Dermis microvascular lymphatic vessel endothelial cell (primary cell): ENCODE measurements at places on chromosomes 1 and 21. TPM values are rescaled to one million over a fixed set of nuclear protein-coding genes. Genes with fewer than 3 reads are reported as not detected.

The DDAH1 gene
- total RNA-seq, result 36.8 and 45.9 TPM in 2 replicates

- DNase-seq, result no peak
These were observed 100.4 kb downstream of the C1orf94 start for GRCh38 chr1:34277150-34277549.

The SH2D2A gene
- total RNA-seq, result 0.13 TPM in 1 of 2 replicates, not detected in the other

DNA sequence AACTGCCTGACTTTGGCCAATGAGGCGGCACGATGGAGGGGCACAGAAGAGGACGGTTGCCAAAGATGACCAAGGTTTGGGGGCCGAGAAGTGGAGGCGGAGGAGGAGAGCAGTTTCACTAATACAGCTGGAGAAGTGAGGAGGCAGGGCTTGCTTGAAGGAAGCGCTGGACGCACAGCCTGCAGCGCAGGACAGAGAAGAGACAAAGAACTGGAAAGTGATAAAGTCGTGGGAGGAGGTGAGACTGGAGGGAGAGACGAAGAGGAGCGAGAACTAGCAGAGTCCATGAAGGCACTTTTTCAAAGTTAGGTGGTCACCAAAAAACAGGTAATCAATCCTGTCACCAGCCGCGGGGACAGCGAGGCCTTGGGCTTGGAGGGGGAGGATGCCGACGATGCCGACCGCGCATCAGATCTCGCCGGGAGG lies 771 bp downstream of the PACC1 start:
- DNase-seq, result no peak

The CALML6 gene
- under 0.01 and 0.13 TPM in 2 replicates for total RNA-seq

DNA sequence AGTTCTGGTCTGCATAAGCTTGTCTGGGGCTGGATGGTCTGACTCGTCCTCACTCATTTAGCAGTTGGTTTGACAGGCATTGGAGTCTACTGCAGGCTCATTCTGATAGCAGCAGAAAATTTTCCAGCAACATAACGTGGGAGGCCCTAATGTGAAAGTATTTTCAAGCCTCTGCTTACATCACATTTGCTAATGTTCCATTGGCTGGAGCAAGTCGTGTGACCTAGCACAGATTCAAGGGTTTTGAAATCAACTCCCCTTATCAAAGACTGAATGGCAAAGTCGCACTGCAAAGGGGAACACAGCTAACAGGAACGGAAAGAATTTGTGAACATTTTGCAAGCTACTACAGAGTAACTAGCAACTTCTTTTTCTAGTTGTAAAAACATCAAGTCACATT lies 2.3 kb upstream of the USH2A start:
- no peak for DNase-seq

The ANXA9 gene
- total RNA-seq, result not detected in 2 replicates

The TRIM45 gene
- 0.90 and 2.1 TPM in 2 replicates for total RNA-seq

GRCh38 chr1:160859166-160859565 lies 3.5 kb downstream of the CD244 start:
- no peak for DNase-seq

The TP73 gene
- under 0.01 TPM in 1 of 2 replicates, not detected in the other for total RNA-seq
